Psoas muscle (tissue), 8 donors: ENCODE measurements at places on chromosomes 4 and X. TPM values are rescaled to one million over a fixed set of nuclear protein-coding genes. Genes with fewer than 3 reads are reported as not detected.

- H3K27me3 ChIP-seq = no peaks in the 10 kb centered on the region
- peaks cover 95% of the 10 kb centered on the region for H3K36me3 ChIP-seq
- no peak overlapping the region for H3K27ac ChIP-seq
- peaks cover 10% of the 10 kb centered on the region for H3K4me1 ChIP-seq
- no peak for DNase-seq
Measured at GRCh38 chr4:52028970-52029369, 8.8 kb upstream of the LRRC66 start.

Gene HPRT1
- 19.8 TPM for total RNA-seq

- H3K27me3 ChIP-seq = no peaks in the 10 kb centered on the region
- no peak overlapping the region for H3K4me3 ChIP-seq
- H3K27ac ChIP-seq = no peak overlapping the region
- no peaks in the 10 kb centered on the region for H3K4me1 ChIP-seq
- no peaks in the 10 kb centered on the region for H3K36me3 ChIP-seq
Measured at GRCh38 chr4:128782076-128782715, 27.3 kb upstream of the JADE1 start.

- H3K27me3 ChIP-seq = no peaks in the 10 kb centered on the region
- no peak for DNase-seq
- no peaks in the 10 kb centered on the region for H3K4me1 ChIP-seq
- no peaks in the 10 kb centered on the region for H3K36me3 ChIP-seq
Measured at GRCh38 chr4:101599620-101600019, 190.9 kb upstream of the BANK1 start.

Gene FGF13
- 36.7 TPM for total RNA-seq

DNA sequence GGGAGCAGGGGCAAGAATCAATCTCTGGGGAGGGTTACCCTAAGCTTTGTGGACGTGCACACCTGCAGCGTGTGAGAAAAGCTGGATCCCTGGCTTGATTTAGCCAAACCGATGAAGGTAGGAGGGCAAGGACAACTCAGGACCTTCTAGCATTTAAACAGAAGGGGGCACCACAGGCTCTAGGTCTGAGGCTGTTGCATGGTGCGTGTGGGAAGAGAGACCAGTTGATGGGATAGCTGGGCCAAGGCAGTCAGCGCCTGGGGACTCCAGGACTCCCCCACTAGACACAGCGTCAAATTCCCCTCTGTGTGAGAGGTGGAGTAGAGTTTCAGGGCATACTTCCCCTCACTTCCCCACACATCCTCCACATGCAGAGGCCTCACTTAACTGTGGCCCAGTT, 4.3 kb downstream of the GABRQ start:
- DNase-seq = no peak
- H3K27ac ChIP-seq = no peak overlapping the region
- H3K36me3 ChIP-seq = no peaks in the 10 kb centered on the region

Gene AMELX
- not detected for total RNA-seq

Gene UBA6
- 12.0 TPM for total RNA-seq

Gene BEND2
- 0.06 TPM for total RNA-seq

Gene CASP6
- total RNA-seq = 3.8 TPM

Gene MAB21L2
- not detected for total RNA-seq

- no peak overlapping the region for H3K4me3 ChIP-seq
- no peaks in the 10 kb centered on the region for H3K27me3 ChIP-seq
- no peaks in the 10 kb centered on the region for H3K4me1 ChIP-seq
- no peaks in the 10 kb centered on the region for H3K36me3 ChIP-seq
Measured at GRCh38 chr4:6224735-6225134, 24.4 kb upstream of the JAKMIP1 start.

- no peaks in the 10 kb centered on the region for H3K4me1 ChIP-seq
- no peak overlapping the region for H3K4me3 ChIP-seq
- no peak overlapping the region for H3K27ac ChIP-seq
- no peaks in the 10 kb centered on the region for H3K27me3 ChIP-seq
- H3K36me3 ChIP-seq = no peaks in the 10 kb centered on the region
- DNase-seq = no peak
Measured at GRCh38 chr4:60581919-60582536, 618.1 kb upstream of the ADGRL3 start.

GRCh38 chr4:98653890-98654867, 4.2 kb downstream of the TSPAN5 start:
- peaks cover 6% of the 10 kb centered on the region for H3K4me1 ChIP-seq
- no peak for DNase-seq
- H3K4me3 ChIP-seq = no peak overlapping the region
- no peak overlapping the region for H3K27ac ChIP-seq
- H3K36me3 ChIP-seq = no peaks in the 10 kb centered on the region

Gene NFXL1
- total RNA-seq = 4.4 TPM

DNA sequence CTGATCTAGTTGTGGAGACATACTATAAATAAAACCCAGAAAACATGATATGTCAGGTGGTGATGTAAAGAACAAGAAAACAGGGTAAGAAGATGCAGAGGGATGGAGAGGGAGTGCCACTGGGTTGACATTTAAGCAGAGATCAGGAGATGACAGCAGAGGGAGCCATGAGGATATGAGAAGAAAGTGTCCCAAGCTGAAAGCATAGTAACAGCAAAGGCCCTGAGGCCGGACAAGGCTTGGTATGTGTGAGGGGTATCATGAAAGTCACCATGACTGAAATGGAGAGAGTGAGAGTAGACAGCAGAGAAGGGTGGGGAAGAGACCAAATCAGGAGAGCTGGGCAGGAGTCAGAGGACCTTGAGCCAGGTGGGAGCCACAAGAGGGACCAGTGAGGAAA, 3.4 kb downstream of the GPKOW start:
- H3K4me1 ChIP-seq = peaks cover 5% of the 10 kb centered on the region
- no peak for DNase-seq

DNA sequence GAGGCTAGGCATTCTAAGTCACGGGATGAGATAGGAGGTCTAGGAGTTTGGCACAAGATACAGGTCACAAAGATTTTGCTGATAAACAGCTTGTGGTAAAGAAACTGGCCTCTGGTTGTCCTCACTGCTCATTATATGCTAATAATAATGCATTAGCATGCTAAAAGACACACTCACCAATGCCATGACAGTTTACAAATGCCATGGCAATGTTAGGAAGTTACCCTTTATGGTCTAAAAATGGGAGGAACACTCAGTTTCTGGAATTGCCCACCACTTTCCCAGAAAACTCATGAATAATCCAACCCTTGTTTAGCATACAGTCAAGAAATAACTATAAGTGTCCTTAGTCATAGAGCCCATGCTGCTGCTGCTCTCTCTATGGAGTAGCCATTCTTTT, 286.9 kb downstream of the ZNF674 start:
- H3K4me3 ChIP-seq = no peak overlapping the region
- no peak for DNase-seq
- H3K27me3 ChIP-seq = peaks cover 15% of the 10 kb centered on the region
- H3K27ac ChIP-seq = no peak overlapping the region

GRCh38 chr4:8332038-8332857, 62.7 kb downstream of the HTRA3 start:
- no peaks in the 10 kb centered on the region for H3K27me3 ChIP-seq
- peaks cover 19% of the 10 kb centered on the region for H3K4me1 ChIP-seq
- H3K27ac ChIP-seq = no peak overlapping the region
- DNase-seq = no peak

DNA sequence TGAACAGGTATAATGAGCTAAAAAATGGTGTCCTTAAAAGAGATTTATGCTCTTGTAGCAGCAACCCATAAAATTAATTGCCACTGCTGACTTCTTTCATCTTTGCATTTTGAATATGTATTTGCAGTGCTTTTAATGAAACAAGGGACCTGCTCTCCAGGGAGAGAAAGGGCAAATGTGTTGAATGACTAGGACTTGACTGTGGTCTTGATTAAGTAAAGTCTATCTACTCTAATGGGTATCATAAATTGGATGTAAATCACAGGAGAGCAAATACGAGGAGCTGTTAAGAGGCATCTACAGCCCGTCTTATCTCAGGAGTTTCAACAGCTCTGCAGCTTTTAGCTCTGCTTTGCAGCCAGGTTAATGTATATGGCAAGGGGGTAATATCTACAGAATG, 216.4 kb downstream of the PALLD start:
- no peaks in the 10 kb centered on the region for H3K27me3 ChIP-seq
- no peaks in the 10 kb centered on the region for H3K36me3 ChIP-seq
- H3K4me3 ChIP-seq = no peak overlapping the region
- H3K4me1 ChIP-seq = peaks cover 38% of the 10 kb centered on the region
- H3K27ac ChIP-seq = no peak overlapping the region
- DNase-seq = no peak

DNA sequence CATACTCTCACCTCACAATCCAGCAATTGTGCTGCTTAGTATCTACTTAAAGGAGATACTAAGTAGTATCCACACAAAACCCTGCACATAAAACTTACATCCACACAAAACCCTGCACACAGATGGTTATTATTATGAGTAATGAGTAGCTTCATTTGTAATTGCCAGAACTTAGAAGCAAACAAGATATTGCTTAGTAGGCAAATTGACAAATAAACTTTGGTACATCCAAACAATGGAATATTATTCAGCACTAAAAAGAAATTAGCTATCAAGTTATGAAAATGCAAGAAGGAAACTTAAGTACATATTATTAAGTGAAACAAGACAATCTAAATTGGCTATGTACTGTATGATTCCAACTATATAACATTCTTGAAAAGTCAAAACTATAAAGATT, 80.6 kb downstream of the NPY2R start:
- H3K4me1 ChIP-seq = no peaks in the 10 kb centered on the region
- no peak overlapping the region for H3K4me3 ChIP-seq
- DNase-seq = no peak
- no peaks in the 10 kb centered on the region for H3K27me3 ChIP-seq
- H3K27ac ChIP-seq = no peak overlapping the region
- H3K36me3 ChIP-seq = no peaks in the 10 kb centered on the region

- no peaks in the 10 kb centered on the region for H3K36me3 ChIP-seq
- no peak overlapping the region for H3K4me3 ChIP-seq
- no peak for DNase-seq
- no peaks in the 10 kb centered on the region for H3K4me1 ChIP-seq
- H3K27ac ChIP-seq = no peak overlapping the region
Measured at GRCh38 chrX:118847676-118848075, 24.1 kb downstream of the ZCCHC12 start.

- H3K36me3 ChIP-seq = no peaks in the 10 kb centered on the region
- no peak overlapping the region for H3K27ac ChIP-seq
- no peaks in the 10 kb centered on the region for H3K27me3 ChIP-seq
- no peak for DNase-seq
- no peaks in the 10 kb centered on the region for H3K4me1 ChIP-seq
Measured at GRCh38 chr4:165476214-165477098, 97.6 kb downstream of the CPE start.

GRCh38 chrX:153312842-153313241, 8.7 kb downstream of the PNMA6F start:
- no peak overlapping the region for H3K27ac ChIP-seq
- no peaks in the 10 kb centered on the region for H3K36me3 ChIP-seq
- no peaks in the 10 kb centered on the region for H3K27me3 ChIP-seq
- no peak overlapping the region for H3K4me3 ChIP-seq
- no peaks in the 10 kb centered on the region for H3K4me1 ChIP-seq

Gene CYTL1
- total RNA-seq = 0.34 TPM
